ENCODE measurements at places on chromosomes 7 and 10.

DNA sequence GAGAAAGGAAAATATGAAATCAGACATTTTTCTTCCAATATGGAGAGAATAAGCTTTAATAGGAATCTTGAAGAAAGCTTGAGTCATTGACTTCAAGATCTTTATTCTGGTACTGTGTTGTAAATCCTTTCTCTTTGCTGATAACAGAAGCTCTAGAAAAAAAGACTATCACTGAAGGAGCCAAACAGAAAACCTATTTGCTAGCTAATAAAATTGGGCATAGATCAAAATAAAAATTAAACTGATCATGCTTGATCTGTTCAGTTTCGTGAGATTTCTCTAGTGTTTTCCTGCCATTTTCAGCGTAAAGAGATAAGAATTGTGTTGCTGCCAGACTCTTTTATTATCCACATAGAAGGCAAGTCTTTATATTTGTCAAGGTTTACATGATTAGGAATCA is 1.5 kb upstream of the GHITM start:
- no peak for DNase-seq

DNA sequence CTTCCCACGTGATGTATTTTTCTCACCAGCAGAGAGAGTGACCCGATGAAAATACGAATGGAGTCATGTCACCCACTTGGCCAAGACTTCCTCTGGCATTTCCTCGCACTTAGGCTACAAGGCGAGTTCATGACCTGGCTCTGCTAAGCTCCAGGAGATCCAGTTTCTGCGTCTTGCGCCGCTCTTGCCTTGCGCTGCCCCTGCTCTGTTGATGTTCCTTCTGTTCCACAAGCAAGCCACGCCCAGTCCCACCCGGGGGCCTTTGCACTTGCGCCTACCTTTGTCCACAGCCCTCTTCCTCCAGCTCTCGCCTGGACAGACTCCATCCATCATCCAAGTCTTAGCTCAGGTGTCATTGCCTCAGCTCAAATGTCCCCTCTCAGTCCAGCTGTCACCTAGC is 116.3 kb upstream of the SHH start:
- DNase-seq: no peak

GRCh38 chr7:116572036-116572435 is 47.2 kb downstream of the CAV1 start:
- DNase-seq: no peak

- DNase-seq: no peak
Measured at GRCh38 chr10:118592675-118593330, 2.6 kb downstream of the PRLHR start.

DNA sequence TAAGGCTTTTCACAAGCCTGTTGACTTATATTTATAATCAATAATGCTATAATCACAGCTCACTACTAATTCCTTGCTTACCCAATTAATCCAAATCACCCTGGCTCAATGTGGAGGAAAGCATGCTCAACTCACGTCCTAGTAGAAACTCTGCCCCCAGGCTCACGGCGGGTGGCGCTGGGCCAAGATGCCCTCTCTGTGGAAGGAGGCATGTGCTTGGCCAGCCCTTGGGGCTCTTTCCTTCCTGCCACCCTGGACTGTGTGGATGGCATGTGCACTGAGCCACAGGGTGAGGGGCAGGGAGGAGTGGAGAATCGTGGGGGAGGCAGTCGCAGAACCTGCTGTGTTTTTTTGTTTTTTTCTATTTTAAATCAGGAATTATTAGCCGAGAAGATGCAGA is 96.2 kb downstream of the SH2D4B start:
- DNase-seq: no peak

DNA sequence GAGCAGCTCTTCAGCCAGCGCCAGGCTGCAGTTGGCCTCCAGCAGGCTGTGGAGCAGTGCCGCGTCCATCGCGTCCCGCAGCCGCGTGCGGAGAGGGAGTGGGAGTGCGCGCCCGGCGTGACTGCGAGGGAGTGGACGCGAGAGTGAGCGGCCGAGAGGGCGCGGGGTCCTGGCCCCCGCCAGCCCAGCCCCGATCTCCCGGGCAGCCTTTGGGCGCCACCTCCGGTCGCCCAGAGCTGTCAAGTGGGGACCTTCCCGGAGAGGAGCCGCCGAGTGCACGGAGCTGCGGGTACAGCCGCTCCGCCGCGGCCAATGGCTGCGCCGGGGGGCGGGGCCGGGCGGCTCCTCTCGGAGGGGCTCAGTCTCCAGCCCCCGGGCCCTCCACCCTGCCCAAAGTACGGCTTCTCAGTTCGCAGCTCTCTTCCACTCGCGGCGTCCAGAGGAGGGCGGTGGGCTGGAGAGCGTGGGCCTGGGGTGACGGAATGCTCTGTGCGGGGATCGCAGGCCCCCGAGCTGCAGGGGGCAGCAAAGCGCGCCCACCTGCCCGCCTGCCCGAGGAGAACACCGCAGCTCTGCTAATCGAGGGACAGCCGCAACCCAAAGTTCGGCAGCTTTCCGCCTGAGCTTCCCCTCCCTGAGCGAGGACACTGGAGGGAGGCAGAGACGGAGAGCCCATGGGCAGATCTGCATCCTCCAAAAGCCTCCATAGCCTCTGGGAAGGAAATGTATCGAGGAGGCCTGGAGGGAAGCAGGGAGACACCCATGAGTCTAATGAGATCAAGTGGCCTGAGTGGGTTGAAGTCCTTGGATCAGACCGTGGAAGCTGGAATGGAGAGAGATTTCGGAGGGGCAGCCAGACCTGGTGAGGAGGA is at the start of gene CRHR2:
Gene CRHR2, minus strand, starts transcription at position 245 of the 872 bp plus-strand sequence. Its CDS starts 176 bp downstream, at position 69.
- no peak for DNase-seq

GRCh38 chr10:80476685-80477084 is 22.6 kb downstream of the TSPAN14 start:
- no peak for DNase-seq

- DNase-seq: no peak
Measured at GRCh38 chr7:42319631-42320030, 82.6 kb upstream of the GLI3 start.

- no peak for DNase-seq
Measured at GRCh38 chr7:86013662-86014061, 630.0 kb upstream of the GRM3 start.

- DNase-seq: no peak
Measured at GRCh38 chr7:77653572-77653971, 42.7 kb upstream of the RSBN1L start.

DNA sequence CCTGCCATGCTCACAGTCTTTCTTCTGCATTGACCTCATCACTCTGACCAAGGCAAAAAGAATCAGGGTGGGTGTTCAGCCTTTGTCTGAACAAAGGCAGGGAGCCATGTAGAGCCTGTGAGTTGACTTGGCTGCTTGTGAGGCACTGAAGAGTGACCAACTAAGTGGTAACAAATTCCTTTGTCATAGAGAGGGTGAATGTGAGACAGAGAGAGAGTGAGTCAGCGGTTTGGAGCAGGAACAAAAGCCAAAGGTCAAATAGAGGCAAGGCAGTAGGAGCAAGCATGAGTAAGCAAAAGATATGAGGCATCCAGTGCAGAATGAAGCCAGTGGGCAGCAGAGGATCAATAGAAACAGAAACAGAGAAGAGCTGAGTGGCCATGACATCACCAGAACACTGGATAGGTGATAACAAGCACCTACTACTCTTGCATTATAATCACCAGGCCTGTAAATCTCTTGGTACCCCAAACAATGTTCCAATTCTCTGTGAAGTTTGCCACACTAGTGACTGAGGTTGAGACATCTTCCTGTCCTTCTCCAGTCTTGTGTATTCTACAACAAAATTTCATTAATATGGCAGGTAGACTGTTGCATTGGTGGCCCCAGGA is 116.2 kb upstream of the LAMB4 start:
- DNase-seq: no peak

DNA sequence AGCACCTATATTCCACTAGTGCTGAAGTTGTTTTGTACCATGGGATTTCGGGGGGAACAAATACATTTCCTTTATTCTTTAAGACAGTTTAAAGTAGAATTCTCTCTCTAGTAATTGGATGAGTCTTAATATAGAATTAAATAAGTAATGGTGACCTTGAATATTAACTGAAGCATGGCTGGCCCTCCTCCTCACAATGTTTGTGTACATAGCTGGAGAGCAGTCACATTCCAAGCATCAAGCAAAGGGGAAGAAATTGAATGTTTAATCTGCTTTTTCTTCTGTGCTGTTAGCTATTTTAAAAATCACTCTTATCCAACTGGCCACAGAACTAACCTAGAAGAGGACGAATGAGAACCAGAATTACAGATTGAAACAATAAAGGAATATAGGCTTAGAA is 906.9 kb downstream of the CCSER2 start:
- DNase-seq: no peak

DNA sequence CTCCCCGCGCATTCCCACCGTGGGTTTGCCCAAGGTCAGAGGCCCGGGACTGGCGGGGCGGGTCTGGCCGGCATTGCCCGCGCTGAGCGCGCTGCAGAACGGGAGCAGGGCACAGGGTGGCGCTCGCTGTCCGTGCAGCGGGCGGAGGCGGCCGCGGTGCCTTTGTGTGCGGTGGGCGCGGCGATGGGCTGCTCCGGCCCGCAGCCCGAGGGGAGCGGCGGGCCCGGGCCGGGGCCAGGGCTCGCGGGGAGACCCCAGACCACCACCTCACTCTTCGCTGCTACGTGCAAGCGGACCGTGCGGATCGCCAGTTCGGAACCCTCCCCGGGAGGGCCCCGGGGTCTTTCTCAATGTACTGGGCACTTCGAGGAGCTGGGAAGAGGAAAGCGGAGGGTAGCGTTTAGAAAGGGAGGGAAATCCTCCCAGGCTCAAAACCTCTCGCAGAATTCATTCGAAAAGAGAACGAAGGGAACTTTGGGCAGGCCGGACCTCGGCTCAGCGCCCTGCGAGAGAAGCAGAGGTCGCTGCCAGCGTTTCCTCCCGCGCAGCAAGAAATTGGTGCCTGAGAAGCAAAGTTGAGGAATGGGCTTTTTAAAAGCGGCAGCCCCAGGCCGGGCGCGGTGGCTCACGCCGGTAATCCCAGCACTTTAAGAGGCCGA is 8.5 kb downstream of the SP8 start:
- DNase-seq: no peak

DNA sequence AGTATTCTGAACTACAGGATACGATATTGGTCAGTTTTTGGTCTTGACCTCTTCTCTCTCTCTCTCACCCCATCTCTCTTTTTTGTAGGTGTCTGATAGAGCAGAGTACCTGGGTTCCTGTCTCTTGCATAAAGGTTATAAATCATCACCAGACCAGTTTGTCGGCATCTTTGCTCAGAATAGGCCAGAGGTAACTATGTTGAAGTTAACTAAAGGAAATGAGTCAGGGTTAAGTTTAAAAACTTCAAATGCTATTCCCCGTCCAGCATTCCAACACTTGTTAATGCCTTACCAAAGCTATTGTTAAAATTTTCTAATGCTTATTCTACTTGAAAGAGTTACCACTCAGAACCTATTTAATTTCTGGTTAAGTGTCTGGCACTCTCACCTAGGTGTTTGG is 30.7 kb downstream of the ACSL5 start:
- DNase-seq: no peak

- no peak for DNase-seq
Measured at GRCh38 chr7:24143547-24143946, 140.4 kb upstream of the NPY start.

- no peak for DNase-seq
Measured at GRCh38 chr7:131021460-131021859, 287.5 kb upstream of the KLF14 start.

Measured in T-helper 2 cell treated with Interferon-gamma antibody and Interleukin-4, amounts not matched to agents 5 μg/mL and 100 μg/mL, for 36 hours (primary cell).